Activated CD4-positive, alpha-beta T cell treated with anti-CD3 and anti-CD28 coated beads, Interleukin-2, amount 50 U/mL, for 1 hour (primary cell): ENCODE measurements at places on chromosomes 11 and 22.

GRCh38 chr11:59574467-59574866, 41.1 kb downstream of the OSBP start:
- no peak for DNase-seq

DNA sequence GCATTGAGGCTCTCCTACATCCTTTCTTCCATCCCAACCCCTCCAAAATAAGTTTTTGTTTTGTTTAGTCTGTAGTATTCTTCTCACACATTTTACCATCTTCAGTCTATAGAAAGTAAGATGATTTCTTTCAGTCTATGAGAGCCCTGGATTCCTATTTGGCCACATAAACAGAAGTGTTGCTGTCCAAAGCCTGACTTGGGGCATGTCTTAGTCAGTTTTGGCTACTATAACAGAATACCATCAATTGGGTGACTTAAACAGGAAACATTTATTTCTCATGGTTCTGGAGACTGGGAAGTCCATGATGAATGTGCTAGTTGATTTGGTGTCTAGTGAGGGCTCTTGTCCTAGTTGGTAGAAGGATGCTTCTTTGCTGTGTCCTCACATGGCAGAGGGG, 146.8 kb upstream of the DDI1 start:
- no peak for DNase-seq

GRCh38 chr22:35649636-35650250, 1.5 kb downstream of the APOL6 start:
- DNase-seq = no peak

GRCh38 chr11:16226245-16226644, 130.1 kb downstream of the SOX6 start:
- no peak for DNase-seq

DNA sequence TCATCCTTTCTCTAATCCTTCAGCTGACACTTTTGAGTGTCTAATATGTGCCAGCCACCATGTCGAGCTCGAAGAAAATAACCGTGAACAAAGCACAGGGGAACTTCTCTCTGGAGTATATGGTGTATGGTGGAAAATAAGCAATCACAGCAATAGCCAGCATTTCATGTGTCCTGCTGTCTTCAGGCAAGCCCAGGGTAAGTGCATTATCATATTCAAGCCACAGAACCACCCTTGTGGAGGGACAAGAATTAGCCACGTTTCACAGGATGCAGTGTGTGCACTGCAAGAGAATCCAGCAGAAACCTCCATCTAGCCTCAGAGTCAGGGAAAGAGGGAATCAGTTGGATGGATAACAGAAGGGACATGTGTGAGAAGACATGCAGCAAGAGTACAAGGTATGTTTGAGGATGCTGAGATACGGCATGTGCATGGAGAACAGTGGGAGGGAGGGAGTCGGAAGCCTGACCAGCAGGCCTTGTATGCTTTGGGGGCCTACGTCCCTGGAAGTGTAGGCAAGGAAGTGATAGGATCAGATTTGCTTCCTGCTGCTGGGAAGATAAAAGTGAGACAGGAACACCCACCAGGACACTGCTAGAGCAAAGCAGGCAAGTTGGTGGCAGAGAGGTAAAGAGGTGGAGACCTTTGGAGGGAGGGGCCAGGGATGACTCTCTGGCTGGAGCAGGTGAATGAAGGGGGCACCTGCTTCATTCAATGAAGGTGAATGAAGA, 14.7 kb upstream of the GNAZ start:
- DNase-seq = no peak
